Stimulated activated CD4-positive, alpha-beta T cell treated with anti-CD3 and anti-CD28 coated beads, Interleukin-12 subunit alpha, Interleukin-12 subunit beta, amount 100 ng/mL, for 48 hours (primary cell): ENCODE measurements at places on chromosomes 7 and 10.

DNA sequence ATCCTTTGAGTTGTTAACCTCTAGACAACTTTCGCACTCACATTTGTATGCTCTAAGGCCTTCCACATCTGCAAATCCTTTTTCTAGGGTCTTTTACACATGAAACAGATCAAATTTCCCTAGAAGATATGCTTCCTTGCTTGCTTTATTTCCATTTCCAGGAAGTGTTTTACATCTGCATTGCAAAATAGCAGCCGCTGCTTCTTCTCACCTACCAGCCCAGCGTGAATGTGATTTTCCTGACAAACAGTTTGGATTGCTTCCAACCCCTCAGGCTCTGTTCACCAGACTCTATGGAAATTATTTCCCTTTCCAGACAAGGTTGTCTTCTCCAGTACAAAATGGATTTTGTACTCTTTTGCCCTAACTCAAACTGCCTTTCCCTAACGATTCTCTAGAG, 50.9 kb upstream of the PAPSS2 start:
- no peak for DNase-seq

- no peak for DNase-seq
These were observed 33.1 kb upstream of the ARMC3 start for GRCh38 chr10:22894714-22895113.

DNA sequence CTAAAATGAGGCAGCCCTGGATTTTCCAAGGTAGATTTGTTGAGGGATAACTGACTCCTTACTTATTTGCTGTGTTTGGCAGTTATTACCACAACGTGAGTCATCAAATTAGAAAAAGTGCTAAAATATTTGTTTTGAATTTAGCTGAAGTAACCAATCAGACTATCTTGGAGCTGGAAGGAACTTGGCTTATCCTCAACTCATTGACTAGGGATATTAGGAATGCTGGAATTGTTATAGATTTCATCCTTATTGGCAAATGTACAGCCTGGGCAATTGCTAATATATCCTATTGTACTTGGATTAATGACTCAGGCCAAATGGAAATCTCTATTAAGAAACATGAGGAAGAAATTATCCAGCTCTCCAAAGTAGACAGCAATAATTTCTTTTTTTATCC, 1189.0 kb upstream of the LRRN3 start:
- DNase-seq = no peak

GRCh38 chr10:43623351-43623750, 17.1 kb downstream of the ZNF485 start:
- DNase-seq = no peak

- no peak for DNase-seq
These were observed 274.4 kb downstream of the HTR7 start for GRCh38 chr10:90583416-90583815.

GRCh38 chr7:141071260-141071854, 2.5 kb upstream of the TMEM178B start:
- peak; percentile 39 for DNase-seq

- no peak for DNase-seq
These were observed 9.7 kb upstream of the ATAD1 start for GRCh38 chr10:87827681-87828080.

DNA sequence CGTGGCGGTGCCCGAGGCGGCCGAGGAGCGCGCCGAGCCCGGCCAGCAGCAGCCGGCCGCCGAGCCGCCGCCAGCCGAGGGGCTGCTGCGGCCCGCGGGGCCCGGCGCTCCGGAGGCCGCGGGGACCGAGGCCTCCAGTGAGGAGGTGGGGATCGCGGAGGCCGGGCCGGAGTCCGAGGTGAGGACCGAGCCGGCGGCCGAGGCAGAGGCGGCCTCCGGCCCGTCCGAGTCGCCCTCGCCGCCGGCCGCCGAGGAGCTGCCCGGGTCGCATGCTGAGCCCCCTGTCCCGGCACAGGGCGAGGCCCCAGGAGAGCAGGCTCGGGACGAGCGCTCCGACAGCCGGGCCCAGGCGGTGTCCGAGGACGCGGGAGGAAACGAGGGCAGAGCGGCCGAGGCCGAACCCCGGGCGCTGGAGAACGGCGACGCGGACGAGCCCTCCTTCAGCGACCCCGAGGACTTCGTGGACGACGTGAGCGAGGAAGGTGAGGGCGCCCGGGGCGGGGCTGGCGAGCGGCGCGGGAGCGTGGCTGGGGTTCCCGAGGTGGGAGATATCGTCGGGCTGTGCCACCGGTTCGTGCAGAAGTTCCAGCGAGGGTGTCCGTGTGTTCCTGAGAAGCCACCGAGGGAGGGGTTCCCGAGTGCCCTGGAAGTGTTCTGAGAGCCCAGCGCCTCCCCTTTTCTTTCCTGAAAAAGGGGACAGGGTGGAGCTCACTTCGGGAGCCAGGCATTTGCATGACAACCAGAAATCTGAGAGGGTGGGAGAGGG, 495 bp downstream of the EIF3B start:
- DNase-seq = no peak

- DNase-seq = no peak
These were observed 17.7 kb downstream of the TSPAN14 start for GRCh38 chr10:80471715-80472233.

GRCh38 chr10:48797830-48798229, 113.2 kb downstream of the WDFY4 start:
- no peak for DNase-seq

GRCh38 chr7:40015790-40016296, 65.8 kb downstream of the CDK13 start:
- peak; percentile 16 for DNase-seq

- DNase-seq = no peak
These were observed 7.8 kb downstream of the CACNA2D1 start for GRCh38 chr7:82435769-82436168.

DNA sequence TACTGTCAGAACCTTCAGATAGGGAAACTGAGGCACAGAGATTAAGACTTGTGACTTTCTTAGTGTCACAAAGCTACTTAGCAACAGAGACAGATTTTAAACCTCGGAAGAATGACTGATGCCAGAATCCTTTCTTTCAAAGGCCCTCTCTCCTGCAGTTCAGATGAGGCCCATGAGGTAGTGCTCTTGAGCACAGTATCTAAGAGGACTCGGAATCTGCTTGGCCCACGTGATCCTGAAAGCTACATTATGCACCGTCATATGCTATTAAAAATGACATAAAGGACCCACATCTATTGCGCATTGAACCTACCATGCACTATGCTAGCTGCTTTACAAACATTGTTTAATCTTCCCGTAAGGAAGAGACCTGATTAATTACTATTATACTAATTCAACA, 355.9 kb downstream of the SFMBT2 start:
- DNase-seq = no peak

DNA sequence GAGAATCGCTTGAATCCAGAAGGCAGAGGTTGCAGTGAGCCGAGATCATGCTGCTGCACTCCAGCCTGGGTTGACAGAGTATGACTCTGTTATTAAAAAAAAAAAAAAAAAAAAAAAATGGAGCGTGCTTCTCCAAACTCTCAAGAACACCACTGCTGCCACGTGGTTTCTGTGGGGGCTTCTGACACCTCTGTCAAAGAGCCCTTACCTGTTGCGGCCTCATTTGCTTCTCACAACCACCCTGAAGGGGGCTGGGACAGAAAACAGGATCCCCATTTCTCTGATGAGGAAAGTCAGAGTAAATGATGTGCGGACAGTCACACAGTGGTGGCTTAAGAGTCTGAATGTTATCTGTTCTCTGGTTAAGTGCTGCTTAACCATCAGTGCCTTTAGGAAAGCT, 95.3 kb downstream of the RNF216 start:
- DNase-seq = no peak

- DNase-seq = no peak
These were observed at the start of gene CACNB2 for GRCh38 chr10:18140149-18140956. Gene CACNB2, plus strand, starts transcription at chr10:18140424.

DNA sequence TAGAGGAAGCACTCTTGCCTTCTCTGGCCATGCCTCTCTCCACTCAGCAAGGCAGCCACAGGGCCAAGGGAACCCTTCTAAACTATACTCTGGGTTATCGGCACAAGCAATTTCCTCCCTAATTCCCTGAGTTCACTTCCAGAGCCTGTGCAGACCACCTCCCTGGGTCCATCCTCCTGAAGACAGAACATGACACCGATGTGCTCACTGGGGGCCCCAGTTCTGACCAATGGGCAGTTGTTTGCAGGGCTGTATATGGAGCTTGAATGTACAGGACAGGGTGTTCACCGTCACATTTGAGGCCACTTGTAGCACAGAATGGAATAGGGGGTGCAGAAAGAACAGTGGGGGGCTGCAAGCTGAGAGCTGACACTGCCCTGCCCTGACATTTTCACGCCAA, 77.7 kb downstream of the TFEC start:
- DNase-seq = no peak

DNA sequence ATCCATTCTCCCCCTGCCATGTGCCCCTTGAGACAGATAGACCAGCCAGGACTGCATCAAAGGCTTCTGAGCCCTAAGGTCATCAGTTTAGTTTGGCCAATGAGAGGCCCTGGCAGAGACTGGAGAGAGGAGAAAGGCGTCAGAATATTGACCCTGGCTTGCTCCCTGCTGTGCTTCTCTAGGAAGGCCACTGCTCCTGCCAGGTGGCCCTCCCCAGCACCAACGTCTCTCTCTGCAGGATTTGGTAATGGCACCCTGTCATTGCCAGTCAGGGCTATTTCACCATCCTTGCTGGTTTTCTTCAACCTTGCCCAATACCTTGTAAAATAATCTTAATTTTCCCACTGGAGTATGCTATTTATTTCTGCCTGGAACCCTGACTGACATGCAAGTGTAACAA, 38.8 kb upstream of the ZRANB1 start:
- no peak for DNase-seq

DNA sequence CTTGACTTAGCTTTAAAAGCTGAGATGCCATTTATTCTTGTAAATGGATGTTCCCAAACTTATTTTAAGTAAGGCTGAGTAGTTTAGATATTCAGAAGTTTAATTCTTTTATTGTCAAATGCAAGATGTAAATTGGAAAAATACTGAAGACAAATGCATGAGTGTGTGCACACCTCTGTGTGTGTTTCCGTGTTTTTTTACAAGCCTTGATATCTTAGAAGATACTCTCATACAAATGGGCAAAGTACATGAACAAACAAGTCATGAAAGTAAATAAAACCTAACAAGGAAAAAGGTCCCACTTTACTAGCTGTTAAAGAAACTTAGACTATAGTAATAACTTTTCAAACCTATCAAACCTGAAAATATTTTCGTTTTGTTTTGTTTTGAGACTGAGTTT, 29.0 kb downstream of the ACSL5 start:
- DNase-seq = no peak

GRCh38 chr10:62735464-62736167, 68.9 kb upstream of the ADO start:
- DNase-seq = no peak
